GM12864 (cell line): ENCODE measurements at places on chromosomes 3 and 15.

- no peak for DNase-seq
Measured at GRCh38 chr3:96319166-96319565, 495.2 kb upstream of the EPHA6 start.

GRCh38 chr3:31918179-31919150, 62.6 kb downstream of the OSBPL10 start:
- peak; percentile 16 for DNase-seq

DNA sequence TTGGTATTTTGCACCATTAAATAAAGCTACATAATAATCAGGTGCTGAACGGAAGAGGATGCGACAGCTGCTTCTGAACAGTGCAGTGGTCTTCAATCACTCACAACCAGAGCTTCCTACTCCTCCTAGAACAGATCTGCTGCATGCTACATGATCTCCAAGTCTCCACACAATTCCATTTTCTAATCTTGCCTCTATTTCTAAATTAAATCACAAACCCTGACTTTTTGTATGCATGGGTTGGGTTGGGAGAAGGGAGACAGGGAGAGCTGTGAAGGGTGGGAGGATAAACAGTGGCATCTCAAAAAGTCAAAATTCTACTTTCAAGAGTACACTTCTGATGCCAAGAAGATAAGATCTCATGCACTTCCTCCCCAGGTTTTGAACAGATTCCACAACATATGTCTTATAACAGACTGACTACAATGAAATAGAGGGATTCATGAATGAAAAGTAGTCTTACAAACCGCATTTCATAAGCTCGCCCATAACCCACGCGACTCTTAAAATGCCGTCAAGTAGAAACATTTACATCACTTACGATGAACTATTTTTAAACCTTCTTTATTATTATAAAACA, 57.2 kb downstream of the CHSY1 start:
- no peak for DNase-seq

GRCh38 chr15:71384501-71384900, 269.2 kb downstream of the THSD4 start:
- DNase-seq, result no peak

DNA sequence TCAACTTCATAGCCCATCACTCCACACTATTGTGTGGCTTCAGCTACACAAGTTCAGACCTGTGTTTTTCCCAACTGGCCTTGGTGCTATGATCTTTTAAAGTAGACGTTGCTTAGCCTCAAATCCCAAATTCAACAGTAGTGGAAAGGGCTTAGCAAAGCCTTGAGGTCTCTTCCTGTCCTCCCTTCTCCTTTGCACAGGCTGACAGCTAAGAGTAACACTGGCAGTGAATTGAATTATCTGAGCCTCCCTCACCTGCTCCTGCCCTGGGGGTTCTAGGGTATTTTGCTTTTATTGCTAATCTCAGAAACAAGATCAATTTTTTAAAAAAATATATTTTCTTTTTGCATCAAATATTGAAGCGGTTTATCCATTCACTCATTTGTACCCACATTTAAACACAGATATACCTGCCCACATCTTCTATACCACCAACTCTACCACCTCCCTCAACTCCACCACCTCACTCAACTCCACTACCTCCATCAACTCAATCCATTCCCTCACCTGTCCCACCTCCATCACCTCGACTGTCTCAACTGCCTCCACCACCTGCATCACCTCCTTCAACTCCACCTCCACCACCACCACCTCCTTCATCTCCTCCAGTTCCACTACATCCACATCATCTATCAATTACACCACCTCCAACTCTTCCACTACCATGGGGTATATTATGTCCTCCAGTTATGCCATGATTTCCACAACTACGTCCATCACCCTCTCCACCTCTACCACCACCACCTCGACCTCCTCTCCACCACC, 10.1 kb upstream of the FGD5 start:
- no peak for DNase-seq

GRCh38 chr15:28961391-28961790, 75.6 kb downstream of the APBA2 start:
- DNase-seq, result no peak

- DNase-seq, result no peak
Measured at GRCh38 chr3:81726735-81727134, 34.7 kb downstream of the GBE1 start.

DNA sequence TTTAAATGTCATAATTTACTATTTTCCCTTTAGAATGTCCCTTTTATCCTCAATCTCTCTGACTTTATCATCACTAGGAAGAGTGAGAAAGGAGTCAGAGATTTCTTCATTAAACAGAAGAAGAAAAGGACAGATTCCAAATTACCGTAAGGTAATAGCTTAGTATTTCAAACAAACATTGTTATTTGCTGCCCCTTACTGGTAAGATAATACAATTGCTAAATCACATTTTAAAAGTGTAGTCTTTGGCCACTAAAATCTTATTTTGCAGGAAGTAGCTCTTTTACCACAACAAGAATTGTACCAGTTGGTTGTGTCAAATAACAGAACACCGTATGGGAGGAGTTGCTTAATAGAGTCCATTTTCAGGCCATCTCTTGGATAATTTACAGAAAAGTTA, 53.7 kb downstream of the CGGBP1 start:
- DNase-seq, result no peak

DNA sequence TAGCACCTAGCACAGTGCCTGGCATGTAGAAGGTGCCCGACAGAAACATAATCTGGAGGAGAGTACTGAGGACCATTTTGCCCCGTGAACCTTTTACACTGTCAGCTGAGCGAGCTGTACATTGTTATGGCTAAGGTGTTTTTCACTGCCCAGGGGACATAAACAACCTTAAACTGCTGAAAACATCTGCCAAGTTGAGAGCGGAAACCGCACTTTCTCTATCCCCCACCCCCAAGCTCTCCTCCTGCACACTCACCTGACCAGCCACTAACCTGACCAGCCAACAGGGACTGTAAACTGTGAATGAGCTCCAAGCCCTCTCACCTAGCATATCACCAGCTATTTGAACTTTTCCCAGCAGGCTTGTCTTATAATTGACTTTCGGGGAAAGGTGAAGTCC, 17.6 kb downstream of the RAB43 start:
- DNase-seq, result no peak

DNA sequence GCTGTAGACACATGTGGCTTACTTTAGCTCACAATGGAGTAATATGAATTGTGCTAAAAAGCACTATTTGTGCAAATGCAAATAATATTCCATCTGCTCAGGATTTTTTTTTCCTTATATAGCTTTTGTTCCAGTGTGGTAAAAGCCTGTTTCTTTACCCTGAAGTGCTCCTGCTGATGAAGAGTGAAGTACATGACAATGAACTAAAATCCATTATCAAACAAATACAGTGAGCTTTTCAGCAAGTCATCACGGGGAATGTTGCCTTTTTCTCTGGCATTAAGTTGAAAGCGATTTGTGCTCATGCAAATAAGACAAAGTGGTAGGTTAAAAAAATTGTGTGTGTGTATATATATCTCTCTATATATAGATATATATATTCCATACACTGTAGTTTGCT, 28.6 kb upstream of the CCDC39 start:
- no peak for DNase-seq

- no peak for DNase-seq
Measured at GRCh38 chr15:70795311-70795665, 31.9 kb upstream of the UACA start.

- no peak for DNase-seq
Measured at GRCh38 chr3:50050361-50050760, 38.4 kb upstream of the RBM5 start.

GRCh38 chr15:31457631-31458526, 131.2 kb downstream of the KLF13 start:
- no peak for DNase-seq

- no peak for DNase-seq
Measured at GRCh38 chr15:99305761-99306505, 54.7 kb downstream of the LRRC28 start.

GRCh38 chr15:70166506-70167087, 68.9 kb upstream of the TLE3 start:
- no peak for DNase-seq

GRCh38 chr3:13103416-13104058, 30.3 kb upstream of the IQSEC1 start:
- DNase-seq, result no peak

GRCh38 chr15:88147760-88148159, 108.8 kb downstream of the NTRK3 start:
- no peak for DNase-seq
